ENCODE measurements at places on chromosomes 1 and 21. TPM values are rescaled to one million over a fixed set of nuclear protein-coding genes. Genes with fewer than 3 reads are reported as not detected.

TMEM81 gene
- total RNA-seq = 1.2 TPM

RASSF5 gene
- total RNA-seq = 0.33 TPM

SPATC1L gene
- total RNA-seq = 6.1 TPM

PLA2G2F gene
- not detected for total RNA-seq

SPRR1B gene
- total RNA-seq = not detected

RCSD1 gene
- total RNA-seq = 49.2 TPM

MAP3K21 gene
- 1.4 TPM for total RNA-seq

SPATA6 gene
- 2.9 TPM for total RNA-seq

PLXNA2 gene
- 95.8 TPM for total RNA-seq

DDX20 gene
- 28.1 TPM for total RNA-seq

ADAMTSL4 gene
- 0.17 TPM for total RNA-seq
